Sigmoid colon (tissue), 7 donors: ENCODE measurements at places on chromosomes 11 and 22. TPM values are rescaled to one million over a fixed set of nuclear protein-coding genes. Genes with fewer than 3 reads are reported as not detected.

Gene USP47
- total RNA-seq = 102 TPM

DNA sequence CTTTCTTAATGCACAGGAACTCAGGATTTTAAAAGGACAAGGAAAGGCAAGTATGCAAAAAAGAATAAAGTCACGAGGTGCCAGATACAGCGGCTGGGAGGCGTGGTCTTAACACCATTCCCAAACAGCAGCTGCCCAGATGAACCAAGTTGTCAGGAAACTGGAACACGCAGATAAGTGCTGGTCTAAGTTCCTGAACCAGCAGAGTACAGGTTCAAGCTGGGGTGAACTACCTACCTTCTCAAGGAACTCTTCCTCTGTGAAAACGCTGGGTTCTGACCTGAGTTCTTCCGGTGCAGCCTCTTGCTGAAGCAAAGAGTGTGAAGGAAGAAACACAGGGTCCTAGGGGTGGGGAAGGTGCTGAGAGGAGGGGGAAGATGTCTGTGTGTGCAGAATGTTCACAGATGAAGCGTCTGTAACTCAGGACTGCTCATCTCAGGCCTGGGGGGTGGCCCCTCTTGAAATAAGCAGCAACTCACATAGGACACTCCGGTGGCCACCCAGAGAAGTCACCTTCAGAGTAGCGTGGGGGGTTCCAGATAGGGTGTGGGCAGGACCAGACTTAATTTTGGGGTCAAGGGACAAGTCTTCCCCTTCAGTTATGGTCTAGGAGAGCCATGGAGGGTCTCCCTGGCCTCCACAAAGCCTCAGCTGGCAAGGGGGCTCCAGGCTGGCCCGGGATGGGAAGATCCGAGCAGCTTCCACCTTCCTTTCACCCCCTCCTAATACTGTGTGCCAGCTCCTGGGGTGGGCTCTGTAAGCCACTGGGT is 3.2 kb downstream of the TPST2 start:
- peaks cover 7% of the 10 kb centered on the region for H3K4me1 ChIP-seq
- DNase-seq = peak; percentile 57
- no peak overlapping the region for H3K27ac ChIP-seq
- H3K36me3 ChIP-seq = no peaks in the 10 kb centered on the region

DNA sequence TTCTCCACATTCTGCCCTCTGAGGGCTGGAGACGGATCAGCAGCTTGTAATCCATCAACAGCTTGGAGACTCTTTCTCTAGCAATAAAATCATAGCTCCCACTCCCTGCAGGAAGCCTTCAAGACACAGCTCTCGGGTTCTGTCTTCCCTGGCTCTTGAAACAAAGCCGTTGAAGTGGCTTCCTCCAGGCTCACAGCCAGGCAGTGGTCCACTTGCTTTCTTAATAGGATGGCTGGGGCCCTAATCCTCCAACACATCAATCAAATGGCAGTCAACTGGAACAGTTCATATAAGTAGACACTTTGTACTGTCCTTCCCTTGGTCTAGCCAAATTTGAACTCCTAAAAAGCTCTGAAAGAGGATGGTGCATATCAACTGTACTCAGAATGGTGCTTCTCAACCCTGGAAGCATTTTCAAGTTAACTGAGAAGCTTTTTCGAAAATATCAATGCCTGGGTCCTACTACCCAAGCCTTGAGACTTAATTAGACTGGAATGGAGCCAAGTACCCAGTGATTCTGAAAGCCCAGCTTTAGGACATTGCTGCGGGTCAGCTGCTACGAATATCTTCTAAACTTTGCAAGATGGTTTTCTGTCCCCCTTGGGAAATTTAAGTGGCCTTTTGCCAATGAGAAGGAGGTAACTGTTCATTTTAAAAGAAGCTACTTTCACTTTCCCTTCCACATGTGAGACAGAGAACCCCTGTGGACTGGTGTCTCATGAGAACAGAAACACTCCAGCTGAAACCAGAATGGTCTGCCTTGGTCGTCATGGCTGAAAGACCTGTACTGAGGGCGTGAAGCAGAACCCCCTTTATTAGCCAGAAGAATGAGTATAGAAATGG is 74.7 kb downstream of the SC5D start:
- H3K4me3 ChIP-seq = no peak overlapping the region
- peak overlapping the region; percentile 28 for H3K27ac ChIP-seq
- no peak for DNase-seq
- no peaks in the 10 kb centered on the region for H3K36me3 ChIP-seq
- H3K27me3 ChIP-seq = no peaks in the 10 kb centered on the region

Gene ZBTB16
- 99.5 TPM for total RNA-seq

DNA sequence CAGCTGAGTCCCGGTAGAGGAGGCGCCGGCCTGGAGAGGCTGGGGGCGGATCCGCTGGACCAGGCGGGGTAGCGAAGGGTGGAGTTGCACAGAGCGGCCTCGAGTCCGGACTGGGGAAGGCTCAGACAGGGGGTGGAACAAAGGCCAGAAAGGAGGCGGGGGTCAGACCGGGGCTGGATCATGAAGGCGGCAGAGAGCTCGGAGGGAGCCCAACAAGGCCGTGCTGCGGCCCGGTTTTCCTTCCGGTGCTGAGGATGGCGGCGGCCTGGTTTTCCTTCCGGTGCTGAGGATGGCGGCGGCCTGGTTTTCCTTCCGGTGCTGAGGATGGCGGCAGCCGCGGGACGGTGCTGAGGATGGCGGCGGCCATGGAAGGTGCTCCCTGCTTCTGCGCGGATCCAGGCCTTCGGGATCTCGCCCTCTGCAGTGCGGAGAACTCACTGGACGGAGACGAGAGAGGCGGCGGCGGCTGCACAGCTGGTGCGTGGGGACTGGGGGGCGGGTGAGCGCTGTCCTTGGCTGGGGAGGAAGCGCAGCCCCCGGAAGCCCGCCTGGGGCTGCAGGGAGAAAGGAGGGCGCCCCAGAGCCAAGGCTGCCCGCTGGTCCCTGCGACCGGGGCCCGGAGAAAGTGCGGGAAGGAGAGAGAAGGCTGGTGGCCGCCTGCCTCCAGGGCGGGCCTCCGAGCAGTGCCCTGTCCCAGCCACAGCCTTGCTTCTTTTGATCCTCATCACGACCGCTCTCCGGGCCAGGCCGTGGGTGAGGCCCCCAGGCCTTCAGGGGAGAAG is 350.4 kb upstream of the B3GAT1 start:
- no peaks in the 10 kb centered on the region for H3K27me3 ChIP-seq
- no peaks in the 10 kb centered on the region for H3K4me1 ChIP-seq
- DNase-seq = no peak
- H3K36me3 ChIP-seq = no peaks in the 10 kb centered on the region
- no peak overlapping the region for H3K27ac ChIP-seq

Gene GRIK4
- total RNA-seq = not detected

DNA sequence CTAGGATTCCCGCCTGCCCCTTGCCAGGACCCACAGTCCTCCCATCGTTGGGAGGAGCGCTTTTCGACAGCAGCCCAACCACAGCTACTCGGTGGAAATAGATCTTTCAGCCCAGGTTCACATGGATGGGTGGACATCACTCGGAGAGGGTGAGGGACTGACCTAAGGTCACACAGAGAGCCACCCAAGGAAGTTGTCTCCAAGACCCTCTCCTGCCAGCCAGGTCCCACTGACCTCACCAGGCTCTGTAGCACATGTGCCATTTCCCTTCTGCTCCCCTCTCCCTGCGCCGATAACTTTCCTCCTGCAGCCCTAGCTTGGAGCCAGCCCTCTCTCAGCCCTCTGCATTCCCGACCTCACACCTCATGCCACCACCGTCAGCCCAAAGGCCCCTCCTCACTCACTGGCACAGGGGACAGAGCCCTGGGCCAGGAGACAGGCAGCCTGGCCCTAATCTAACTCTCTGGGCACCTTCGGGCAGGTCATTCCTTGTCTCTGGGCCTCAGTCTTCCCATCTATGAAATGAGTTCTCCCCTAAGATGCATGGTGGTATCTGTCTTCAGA is 4.7 kb downstream of the KCNJ4 start:
- DNase-seq = no peak
- H3K4me3 ChIP-seq = no peak overlapping the region
- no peak overlapping the region for H3K27ac ChIP-seq
- no peaks in the 10 kb centered on the region for H3K4me1 ChIP-seq
- H3K27me3 ChIP-seq = peaks cover 39% of the 10 kb centered on the region

Gene KIRREL3
- total RNA-seq = 0.81 TPM

DNA sequence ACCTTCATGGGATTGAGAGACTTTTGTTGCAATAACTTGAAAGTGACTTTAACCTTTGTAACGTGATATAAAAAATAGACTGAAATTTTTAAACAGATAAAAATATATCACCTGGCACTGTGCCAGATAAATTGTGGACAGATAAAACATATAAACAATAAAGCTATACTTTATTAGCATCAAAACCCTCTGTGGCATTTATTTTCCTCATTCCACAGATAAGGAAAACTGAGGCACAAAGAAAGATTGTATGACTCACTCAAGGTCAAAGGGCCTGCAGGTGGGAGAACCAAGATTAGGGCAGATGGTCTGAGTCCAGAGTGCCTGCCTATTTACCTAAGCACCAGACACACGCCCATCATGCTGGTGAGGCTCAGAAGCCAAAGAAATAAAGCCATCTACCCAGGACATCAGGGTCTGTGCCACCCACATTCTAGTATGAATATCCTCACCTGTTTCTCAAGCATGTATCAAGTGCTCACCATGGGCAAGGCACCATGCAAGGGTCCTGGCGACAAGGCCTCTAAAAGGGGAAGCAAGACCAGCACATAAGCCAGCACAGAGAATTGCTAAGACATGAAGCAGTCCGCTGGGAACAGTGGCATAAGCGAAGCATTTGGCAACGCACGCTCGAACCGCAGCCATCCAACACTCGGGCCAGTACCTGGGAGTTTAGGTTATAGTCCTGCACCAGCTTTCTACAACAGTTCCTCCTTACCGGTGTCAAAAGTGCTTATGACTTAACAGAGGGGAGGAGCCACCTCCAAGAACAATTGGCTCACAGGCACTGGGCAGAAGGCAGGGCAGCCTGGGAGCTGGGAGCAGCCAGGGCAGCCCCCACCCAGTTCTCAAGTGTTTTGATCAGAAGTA is 17.6 kb downstream of the MYH9 start:
- peak overlapping the region; percentile 100 for H3K27ac ChIP-seq
- peak; percentile 86 for DNase-seq
- peaks cover 100% of the 10 kb centered on the region for H3K4me1 ChIP-seq
- no peaks in the 10 kb centered on the region for H3K27me3 ChIP-seq

GRCh38 chr11:123406441-123407129 is 23.5 kb upstream of the GRAMD1B start:
- no peak for DNase-seq
- peaks cover 7% of the 10 kb centered on the region for H3K27me3 ChIP-seq
- no peak overlapping the region for H3K27ac ChIP-seq
- H3K36me3 ChIP-seq = no peaks in the 10 kb centered on the region

Gene MYBPC3
- total RNA-seq = not detected

DNA sequence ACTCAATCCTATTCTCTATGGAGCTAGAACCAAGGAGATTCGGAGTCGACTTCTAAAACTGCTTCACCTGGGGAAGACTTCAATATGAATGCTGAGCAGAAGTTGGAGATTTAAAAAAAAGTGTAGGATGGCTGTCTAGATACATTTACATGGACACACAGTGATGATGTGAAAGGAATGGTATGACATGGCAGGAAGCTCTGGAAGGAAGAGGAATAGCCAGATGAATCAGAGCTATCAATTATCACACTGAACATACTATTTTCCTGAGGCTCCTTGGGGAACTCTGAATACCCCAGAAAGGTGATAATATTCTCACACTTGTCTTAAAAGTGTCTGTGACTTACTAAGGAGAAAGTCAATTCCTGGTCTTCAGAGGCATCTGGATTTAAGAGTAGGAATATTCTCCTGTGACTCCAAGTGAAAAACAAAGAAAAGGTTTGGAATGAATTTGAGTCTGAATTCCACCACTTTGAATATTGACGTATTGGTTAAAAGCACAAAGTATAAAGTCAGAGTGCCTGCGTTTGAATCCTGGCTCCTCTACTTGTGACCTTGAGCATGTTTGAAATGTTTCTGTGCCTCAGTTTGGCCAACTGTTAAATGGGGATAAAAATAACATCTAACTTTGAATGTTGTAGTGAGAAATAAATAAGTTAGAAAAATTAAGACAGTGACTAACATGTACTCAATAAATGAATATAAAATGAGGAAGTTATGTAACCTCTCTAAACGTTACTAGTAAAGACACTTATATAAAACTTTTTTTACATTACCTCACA is 1.3 kb downstream of the OR52D1 start:
- no peak overlapping the region for H3K27ac ChIP-seq
- no peak overlapping the region for H3K4me3 ChIP-seq
- no peaks in the 10 kb centered on the region for H3K27me3 ChIP-seq
- H3K4me1 ChIP-seq = no peaks in the 10 kb centered on the region
- H3K36me3 ChIP-seq = no peaks in the 10 kb centered on the region

Gene TMEM80
- 41.5 TPM for total RNA-seq

DNA sequence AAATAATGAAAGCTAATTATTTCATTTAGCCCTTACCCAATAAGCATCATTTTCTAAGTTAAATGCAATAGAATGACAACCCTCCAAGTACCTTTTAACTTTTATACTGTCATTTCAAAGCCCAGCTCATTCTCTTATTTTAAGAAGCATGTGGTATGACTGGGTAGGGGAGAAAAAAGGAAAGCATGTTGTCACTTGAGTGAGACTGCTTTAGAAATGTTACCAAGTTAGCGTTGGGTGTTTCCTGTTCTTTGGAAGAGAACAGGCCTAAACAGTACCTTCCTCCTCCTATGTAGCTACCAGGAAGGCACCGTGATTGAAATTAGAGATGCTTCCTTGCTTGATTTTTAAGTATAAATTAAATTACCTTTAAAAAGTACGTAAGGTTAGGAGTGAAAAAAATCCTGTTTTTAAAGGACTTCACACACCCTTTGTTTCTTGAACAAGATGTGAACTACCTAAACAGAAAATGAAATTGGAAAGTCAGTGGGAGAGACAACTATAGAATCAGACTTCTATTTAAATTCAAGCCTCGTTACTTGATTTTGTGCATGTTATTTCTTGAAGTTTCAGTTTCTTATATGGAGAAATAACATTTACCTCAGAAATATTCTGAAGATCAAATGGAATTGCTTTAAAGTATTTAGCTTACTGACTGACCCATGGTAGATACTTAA is 741 bp upstream of the CNTF start:
- no peak overlapping the region for H3K4me3 ChIP-seq
- DNase-seq = no peak
- H3K27ac ChIP-seq = peak overlapping the region; percentile 10
- no peaks in the 10 kb centered on the region for H3K27me3 ChIP-seq

Gene TENM4
- 1.4 TPM for total RNA-seq

GRCh38 chr11:122213171-122213570 is 97.2 kb upstream of the BLID start:
- peaks cover 4% of the 10 kb centered on the region for H3K4me1 ChIP-seq
- no peak overlapping the region for H3K27ac ChIP-seq
- no peak overlapping the region for H3K4me3 ChIP-seq
- DNase-seq = no peak
